Right lung (tissue), 10 donors: ENCODE measurements at places on chromosomes 6 and 20.

- peak; percentile 81 for DNase-seq
Observed at GRCh38 chr20:25053255-25054031, 4.5 kb downstream of the ACSS1 start.

GRCh38 chr20:63736893-63737694 is 630 bp downstream of the LIME1 start:
- no peak for DNase-seq

DNA sequence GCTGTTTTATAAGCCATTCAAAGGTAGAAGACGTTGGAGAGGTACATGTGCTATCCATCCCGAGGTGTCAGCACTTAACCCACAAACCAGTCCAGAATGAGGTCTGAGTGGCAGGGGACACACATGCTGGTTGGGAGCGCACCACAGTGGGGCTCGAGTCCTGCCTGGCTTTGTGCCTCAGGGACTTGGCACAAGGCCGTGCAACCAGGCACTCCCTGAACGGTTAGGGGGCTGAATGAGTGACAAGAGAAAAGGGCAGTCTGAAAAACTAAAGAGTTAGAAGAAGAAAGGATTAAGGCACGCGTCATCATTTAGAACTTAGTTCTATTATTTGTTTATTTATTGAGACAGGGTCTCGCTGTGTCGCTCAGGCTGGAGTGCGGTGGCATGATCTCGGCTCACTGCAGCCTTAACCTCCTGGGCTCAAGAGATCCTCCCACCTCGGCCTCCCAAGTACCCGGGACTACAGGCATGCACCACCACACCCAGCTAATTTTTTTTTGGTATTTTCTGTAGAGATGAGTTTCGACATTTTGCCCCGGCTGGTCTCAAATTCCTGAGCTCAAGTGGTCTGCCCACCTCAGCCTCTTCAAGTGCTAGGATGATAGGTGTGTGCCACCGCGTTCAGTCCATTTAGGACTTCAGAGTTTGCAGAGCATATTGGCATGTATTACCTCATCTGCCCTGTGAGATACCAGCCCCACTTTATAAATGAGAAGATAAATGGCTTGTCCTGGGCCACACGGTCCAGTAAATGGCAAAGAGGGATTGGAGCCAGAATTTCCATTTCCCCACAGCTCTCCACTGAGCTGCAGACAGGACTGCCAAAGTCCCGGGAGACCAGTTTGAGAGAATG is 47.4 kb upstream of the IRF4 start:
- DNase-seq: no peak

- DNase-seq: no peak
Observed at GRCh38 chr20:20205141-20205861, 153.0 kb downstream of the CFAP61 start.

GRCh38 chr20:35171753-35172433 is at the start of gene PROCR:
Gene PROCR, plus strand, starts transcription at chr20:35172072. Its CDS starts 83 bp downstream, at chr20:35172155.
- DNase-seq: peak; percentile 85

- no peak for DNase-seq
Observed at GRCh38 chr6:15880262-15880973, 217.6 kb upstream of the DTNBP1 start.

GRCh38 chr6:109298605-109299264 is 83.5 kb downstream of the CD164 start:
- no peak for DNase-seq

DNA sequence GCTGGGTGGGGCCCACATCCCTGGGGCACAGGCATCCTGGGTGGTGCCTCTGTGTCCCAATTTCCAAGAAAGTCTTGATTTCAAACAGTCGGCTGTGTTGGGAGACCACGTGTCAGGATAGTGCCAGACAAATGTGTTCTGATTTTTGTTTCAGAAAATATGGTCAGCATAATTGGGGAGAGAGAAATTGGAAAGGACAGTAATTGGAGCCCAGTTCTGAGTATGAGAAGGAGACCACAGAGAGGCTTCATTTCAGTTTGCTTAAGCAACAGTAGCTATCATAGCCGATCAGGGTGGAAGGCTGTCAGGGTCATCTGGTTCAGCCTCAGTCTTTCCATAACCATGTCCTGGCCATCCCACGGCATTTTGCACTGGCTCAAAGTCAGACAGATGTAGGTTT is 220.7 kb downstream of the CDC5L start:
- no peak for DNase-seq

GRCh38 chr6:105170059-105170458 is 9.8 kb downstream of the POPDC3 start:
- DNase-seq: no peak

DNA sequence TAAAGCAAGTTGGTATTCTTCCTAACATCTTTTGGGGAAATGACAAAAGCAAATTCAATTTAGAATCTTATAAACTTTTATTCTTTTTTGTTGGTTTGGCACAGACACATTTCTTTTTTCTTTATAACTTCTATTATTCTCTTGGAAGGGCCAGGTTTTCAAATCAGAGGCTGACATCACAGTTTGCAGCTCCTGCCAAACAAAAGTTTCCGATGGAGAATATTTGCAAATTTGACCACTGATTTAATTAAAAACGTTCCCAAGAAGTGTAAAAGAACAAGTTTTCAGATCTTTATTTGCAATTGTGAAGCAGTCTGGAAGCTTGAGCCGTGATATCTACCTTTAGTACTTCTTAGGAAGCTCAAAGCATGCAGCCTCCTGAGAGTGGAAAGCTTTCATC is 53.8 kb upstream of the CD83 start:
- no peak for DNase-seq

DNA sequence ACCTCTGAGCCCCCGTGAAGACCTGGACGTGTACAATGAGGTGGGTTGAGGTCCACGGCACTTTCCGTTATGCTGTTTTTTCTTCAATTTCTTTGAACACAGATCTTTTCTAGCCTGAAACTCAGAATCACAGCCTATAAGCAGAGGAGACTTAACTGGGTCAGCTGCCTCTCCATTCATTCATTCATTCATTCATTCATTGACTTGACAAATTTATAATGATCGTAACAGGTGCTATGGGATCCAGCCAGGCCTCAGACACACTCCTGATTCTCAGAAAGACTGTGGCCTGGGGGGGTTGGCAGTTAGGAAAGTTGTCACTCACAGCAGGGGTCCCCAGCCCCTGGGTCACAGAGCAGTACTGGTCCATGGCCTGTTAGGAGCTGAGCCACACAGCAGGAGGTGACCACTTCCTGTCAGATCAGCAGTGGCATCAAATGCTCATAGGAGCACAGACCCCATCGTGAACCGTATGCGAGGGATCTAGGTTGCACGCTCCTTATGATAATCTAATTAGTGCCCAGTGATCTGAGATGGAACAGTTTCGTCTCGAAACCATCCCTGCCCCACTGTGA is 38.6 kb upstream of the IRF4 start:
- DNase-seq: no peak

GRCh38 chr6:155171747-155172449 is 91.9 kb upstream of the CLDN20 start:
- DNase-seq: peak; percentile 35

DNA sequence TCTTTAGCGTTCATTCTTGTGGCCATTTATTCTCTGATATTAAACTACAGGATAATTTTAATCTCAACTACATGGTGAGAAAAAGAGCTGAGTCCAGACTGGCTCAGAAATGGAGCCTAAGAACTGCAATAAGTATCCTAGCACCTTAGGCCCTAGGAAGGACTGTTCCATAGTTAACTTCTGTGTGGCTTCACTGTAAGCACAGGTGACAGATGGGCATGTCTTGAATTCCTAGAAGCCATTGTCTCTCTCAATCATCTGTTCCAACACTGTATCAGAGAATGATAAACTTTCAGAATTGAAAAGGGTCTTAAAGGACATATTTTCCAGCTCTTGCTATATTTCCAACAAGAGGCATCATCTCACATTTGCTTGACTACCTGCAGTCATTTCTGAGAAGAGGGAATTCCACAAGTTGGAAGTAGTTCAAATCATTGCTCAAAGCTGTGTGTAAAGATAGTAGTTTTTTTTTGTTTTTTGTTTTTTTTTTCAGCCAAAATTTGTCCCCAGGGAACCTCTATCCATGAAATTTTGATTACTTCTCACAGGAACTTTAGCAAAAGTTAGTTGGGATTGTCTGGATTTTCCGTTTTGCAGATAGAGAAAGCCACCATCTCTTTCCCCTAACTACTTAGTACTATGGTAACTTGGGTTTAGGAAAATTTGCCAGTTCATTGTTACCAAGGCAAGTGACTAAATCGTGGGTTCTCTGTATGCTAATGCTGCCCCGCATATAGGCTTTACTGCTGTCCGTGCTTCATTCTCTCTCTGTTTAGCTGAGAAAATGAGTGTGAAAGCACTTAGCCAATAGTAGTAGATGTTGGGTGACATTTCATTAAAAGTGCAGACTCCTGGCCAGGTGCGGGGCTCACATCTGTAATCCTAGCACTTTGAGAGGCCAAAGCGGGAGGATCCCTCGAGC is 47.2 kb downstream of the KCNS1 start:
- no peak for DNase-seq

DNA sequence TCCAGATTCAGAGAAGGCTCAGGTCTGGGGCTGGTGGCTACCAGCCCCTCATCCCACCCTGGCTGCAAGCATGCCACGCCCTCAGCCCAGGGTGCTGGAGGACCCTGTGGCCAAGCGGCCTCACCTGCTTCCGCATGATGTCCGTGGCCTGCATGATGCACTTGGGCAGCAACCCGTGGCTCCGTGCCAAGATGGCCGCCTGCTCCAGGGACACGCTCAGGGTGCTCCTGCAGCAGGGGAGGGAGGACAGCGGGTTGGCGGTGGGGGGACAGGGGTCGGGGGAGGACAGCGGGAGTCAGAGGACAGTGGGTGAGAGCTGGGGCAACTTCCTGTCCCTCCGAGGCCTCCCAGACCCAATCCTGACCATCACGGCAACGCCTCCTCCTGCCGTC is 200.1 kb downstream of the PREX1 start:
- no peak for DNase-seq

DNA sequence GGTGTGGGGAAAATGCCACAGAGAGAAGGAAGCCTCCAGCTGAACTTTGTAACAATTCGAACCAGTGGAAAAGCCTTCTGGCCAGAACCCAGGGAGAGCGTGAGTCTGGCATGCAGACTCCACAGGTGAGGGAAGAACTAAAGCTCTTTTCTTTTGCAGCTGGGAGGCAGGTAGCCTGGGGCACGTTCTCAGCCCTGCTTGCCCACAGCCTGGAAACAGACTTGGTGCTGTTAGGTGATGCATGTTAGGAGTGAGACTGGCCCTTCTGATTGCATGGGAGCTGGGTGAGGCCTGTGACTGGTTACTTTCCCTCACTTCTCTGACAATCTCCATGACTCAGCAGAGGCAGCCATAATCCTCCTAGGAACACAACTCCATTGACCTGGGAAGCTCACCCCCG is 34.2 kb downstream of the PROKR2 start:
- no peak for DNase-seq
